Mesenchymal stem cell (in vitro differentiated cells and primary cell): ENCODE measurements at places on chromosomes 16 and 17.

DNA sequence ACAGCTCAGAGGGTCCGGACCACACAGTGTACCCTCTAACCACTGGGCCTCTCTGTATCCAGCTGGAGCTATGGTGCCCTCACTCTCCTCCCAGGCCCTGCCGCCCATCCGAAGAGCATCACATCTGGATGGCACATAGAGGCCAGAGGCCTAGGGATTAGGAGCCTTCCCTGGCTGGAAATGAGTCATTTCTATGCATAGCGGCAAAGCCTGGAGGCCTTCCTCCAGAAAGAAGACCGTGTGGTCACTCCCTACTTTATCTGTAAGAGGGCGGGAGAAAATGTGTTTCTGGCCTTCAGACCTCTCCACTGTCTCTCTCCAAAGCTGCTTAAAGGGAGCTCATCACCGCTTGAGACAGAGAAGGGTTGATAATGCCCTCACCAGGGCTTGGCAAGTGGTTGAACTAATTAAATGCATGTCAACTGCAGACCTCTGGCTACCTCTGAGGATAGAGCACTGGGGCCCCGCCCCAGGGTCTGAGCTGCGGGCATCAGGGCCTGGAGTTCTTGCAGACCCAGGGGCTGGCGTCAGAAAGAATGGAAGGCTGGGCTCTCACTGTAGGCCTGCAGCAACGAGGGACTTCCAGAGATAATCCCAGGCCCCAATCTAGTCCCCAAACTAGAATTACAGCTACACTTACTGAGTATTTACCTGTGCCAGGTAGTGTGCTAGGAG is 122.2 kb downstream of the IRX5 start:
- no peak for DNase-seq

GRCh38 chr17:81027591-81028505 is 7.1 kb upstream of the BAIAP2 start:
- no peak for DNase-seq

- DNase-seq, result no peak
Observed at GRCh38 chr17:62787366-62787765, 20.7 kb downstream of the MARCHF10 start.

DNA sequence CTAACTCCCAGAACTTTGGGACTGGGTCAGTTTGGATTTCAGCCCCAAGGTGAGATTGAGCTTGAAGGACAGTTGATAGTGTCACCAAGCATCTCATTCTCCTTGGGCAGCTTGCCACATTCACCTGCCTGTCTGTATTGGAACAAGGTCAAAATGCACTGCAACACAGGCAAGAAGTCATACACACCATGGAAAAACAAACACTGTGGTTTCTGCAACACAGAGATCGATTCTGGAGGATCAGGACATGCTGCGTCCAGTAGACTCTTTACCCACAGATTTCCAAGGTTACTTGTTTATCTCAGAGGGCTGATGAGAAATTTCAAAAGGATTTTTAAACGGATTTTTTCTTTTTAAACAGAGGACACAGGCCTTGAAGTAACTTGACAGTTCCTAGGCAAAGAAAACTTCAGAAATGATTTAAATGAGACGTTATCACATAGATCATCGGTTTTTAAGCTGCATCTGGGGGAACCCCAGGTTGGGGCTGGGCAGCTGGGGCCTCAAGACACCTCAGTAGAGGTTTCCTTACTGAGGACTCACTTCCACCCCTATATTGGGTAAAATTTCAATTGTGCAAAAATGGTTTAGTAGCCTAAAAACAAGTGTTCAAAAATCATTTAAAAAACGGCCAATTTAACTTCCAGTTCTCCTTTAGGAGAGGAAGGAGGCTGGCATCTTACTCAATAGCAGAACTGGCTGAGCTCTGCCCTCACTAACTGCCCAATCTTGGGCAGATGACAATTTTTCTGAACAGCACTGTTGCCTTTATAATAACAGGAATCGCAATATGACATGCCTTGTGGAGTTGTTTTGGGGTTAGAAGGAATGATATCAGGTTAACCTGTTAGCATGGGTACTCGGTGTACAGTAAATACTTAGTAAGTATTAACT is 299.3 kb downstream of the XYLT1 start:
- DNase-seq, result no peak

- no peak for DNase-seq
Observed at GRCh38 chr17:29719469-29719868, 96.8 kb upstream of the CORO6 start.

DNA sequence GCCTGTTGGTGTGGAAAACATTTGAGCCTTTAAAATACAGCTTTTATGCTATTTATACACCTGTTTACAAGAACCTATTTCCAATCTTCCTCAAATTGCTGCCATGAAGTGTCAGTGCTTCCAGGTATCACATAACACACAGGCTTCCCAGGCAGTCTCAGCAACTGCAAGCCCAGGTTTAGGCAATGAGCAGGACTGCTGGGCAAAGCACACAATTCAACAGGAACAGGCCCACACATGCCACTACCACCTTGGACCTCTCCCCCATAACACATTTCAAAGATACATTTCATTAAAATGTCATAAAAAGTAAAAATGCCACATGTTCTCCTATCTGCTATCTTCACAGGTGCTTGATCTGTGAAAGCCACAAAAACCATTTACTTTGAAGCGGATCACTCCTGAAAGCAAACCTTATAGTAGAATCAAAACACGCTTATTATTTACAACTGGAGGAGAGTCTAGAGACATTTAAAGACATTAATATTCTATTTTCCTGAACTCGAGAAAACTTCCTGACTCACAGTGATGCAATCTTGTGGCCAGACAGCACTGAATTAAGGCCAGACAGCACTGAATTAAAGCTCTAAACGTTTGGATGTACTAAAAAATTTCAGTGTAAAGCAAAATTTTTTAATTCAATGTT is 31.5 kb downstream of the ANKFY1 start:
- DNase-seq, result peak; percentile 70

DNA sequence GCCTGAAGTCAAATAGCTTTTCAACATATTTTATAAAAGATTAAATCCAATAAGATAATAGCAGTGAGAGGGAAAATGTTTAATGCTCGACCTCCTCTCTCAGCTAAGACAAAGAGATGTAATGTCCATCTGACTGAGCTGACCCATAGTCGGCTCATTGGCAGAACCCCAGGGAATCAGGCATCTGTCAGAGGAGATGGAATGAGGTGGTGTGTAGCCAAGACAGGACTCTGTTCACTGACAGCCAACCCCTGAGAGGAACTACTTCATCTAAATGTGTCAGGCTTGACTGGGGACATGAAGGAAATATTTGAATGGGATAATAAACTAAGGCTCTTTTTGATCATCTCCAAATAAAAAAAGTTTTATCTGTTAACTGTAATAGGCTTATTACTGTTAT is 188.0 kb downstream of the CDH11 start:
- no peak for DNase-seq

- no peak for DNase-seq
Observed at GRCh38 chr17:74663561-74663960, 40.0 kb upstream of the CD300E start.

DNA sequence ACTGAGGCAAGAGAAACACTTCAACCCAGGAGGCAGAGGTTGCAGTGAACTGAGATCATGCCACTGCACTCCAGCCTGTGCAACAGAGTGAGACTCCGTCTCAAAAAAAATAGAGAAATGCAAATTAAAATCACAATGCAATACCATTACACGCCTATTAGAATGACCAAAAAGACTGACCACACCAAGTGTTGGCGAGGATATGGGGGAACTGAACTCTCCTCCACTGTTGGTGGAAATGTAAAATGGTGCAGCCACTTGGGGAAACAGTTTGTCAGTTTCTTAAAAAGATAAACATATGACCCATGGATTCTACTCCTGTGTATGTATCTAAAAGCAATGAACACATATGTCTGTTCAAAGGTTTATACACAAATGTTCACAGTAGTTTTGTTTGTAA is 204.8 kb downstream of the MRTFB start:
- no peak for DNase-seq

GRCh38 chr17:19453296-19453695 is 42.3 kb downstream of the RNF112 start:
- DNase-seq, result no peak

DNA sequence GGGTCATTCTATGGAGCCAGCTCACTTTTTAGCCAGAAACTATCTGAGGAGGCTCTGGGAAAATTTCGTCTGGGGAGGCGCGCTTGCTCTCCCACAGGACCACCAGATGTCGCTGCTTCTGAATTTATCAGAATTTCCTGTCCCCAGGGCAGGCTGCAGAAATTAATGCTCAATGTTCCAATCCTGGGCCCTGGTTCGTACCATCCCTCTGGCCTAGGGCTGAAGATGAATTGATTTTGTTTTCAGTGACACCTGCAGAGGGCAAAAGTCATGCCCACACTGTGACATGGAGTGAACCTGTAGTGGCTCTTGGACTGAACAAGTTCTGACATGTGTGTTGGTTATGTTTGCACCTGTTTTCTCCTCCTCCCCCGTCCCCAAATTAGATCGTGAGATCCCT is 482.6 kb downstream of the NPIPA7 start:
- DNase-seq, result peak; percentile 0

GRCh38 chr17:51818777-51819176 is 339.7 kb downstream of the CA10 start:
- no peak for DNase-seq

- DNase-seq, result peak; percentile 94
Observed at GRCh38 chr17:1590029-1590746, 27.6 kb upstream of the PITPNA start.

DNA sequence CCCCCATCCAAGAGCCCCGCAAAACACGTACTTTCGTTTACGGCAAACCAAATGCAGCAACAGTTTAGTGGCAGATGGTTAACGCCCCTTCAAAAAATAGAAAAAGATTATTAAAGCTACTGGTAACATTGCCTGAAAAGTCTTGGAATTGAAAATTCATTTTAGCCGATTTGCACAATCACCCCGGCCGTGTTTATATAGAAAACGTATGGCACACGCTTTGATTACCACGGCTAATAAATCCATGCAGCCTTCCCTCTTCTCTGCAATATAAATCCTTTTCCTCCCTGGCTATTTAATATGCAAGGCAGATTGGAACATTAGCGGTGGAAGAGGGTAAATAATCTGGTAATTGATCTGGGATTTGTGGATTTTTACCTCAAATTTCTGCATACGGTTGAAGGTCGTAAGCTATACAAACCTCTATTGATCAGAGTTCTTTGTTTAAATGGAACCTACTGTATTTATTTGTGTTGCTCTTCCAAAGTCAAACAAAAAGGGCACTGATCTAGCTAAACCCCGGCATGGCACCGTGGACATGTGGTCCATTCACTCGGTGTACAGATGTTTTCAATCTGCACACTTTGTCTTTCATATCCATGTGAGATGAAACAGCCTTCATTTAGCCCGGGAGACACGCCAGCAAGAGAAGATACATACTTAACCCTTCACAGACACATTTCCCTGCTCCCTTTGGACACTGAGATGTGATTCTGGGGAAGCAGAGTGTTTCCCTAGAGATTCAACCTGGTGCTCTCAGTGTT is 238.1 kb upstream of the MAF start:
- no peak for DNase-seq

GRCh38 chr16:78897299-78897698 is 703.2 kb downstream of the MAF start:
- DNase-seq, result no peak

- peak; percentile 43 for DNase-seq
Observed at GRCh38 chr16:71467810-71468209, 5.8 kb upstream of the ZNF23 start.
